ENCODE measurements at places on chromosomes 11 and 22.

GRCh38 chr11:20599221-20600019, at the start of gene SLC6A5:
Gene SLC6A5, plus strand, starts transcription at chr11:20599608. Its CDS starts 65 bp downstream, at chr11:20599673.
- no peak for DNase-seq

DNA sequence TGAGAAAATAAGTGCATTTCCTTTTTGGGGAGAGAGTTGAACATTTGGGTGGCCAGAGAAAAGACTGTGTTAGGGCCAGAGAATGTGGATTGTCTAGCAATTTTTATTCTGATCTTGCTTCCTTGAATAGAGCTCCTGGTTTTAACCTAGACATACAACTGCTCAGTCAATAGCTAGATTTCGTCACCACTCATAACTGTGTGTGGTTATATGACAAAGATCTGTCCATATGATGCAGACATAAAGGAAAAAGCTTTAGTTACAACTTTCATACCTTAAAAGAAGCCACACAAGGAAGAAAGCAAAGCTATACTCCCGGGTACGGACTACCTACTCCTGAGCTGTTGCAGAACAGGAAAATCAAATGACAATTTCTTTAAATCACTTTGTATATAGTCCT, 37.2 kb downstream of the MS4A6A start:
- no peak for DNase-seq

- DNase-seq, result peak; percentile 67
Measured at GRCh38 chr22:39117585-39118191, 20.6 kb downstream of the APOBEC3H start.

GRCh38 chr11:39960206-39960605, 1499.2 kb downstream of the LRRC4C start:
- DNase-seq, result no peak

GRCh38 chr22:50246242-50247175, 1.7 kb upstream of the TUBGCP6 start:
- no peak for DNase-seq

- DNase-seq, result no peak
Measured at GRCh38 chr22:30079952-30080533, at the start of gene HORMAD2. Gene HORMAD2, plus strand, starts transcription at chr22:30080464. Its CDS starts 13,489 bp downstream, at chr22:30093953.

DNA sequence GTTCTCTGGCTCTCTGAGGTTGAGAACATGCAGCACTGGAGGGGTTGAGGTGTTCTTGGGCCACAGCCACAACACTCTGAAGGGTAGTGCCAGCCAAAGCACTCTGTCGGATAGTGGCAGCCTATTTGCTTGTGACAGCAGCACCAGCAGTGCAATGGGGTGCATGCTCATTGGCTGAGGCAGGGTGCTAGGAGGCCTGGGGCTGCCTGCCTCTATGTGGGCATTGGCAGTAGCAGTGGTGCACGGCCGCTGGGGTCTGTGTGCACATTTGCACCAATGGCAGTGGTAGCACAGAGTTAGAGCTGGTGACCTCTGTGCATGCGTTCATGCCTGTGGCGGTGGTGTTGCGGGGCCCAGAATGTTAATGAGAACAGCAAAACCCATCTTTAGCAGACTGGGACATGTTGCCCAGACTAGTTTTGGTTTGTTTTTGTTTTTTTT, 25.4 kb downstream of the PI4KA start:
- DNase-seq, result no peak

GRCh38 chr11:3188496-3189195, 23.5 kb upstream of the OSBPL5 start:
- no peak for DNase-seq

GRCh38 chr22:37229805-37230672, 14.0 kb downstream of the RAC2 start:
- peak; percentile 89 for DNase-seq

DNA sequence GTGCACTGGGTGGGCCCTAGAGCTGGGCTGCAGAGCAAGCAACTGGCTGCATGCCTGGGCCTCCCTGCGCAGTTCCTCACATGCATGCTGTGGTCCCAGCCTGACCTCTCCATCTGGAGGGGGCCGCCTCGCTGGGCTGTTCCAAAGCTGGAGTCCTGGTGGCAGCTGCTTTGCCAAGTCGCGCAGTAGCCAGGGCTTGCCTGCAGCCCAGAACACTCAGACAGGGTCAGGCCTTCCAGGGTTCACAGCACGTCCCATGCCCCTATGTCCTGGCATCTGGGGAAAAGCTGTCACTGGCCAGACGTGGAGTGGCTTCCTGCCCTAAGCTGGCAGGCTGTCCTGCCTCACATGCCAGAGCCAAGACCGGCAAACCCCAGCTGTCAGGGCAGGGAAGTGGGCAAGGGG, 16.5 kb upstream of the CDC42EP2 start:
- no peak for DNase-seq

- peak; percentile 4 for DNase-seq
Measured at GRCh38 chr11:112797648-112798293, 163.4 kb upstream of the NCAM1 start.

GRCh38 chr11:1323774-1324173, 14.3 kb upstream of the TOLLIP start:
- no peak for DNase-seq

DNA sequence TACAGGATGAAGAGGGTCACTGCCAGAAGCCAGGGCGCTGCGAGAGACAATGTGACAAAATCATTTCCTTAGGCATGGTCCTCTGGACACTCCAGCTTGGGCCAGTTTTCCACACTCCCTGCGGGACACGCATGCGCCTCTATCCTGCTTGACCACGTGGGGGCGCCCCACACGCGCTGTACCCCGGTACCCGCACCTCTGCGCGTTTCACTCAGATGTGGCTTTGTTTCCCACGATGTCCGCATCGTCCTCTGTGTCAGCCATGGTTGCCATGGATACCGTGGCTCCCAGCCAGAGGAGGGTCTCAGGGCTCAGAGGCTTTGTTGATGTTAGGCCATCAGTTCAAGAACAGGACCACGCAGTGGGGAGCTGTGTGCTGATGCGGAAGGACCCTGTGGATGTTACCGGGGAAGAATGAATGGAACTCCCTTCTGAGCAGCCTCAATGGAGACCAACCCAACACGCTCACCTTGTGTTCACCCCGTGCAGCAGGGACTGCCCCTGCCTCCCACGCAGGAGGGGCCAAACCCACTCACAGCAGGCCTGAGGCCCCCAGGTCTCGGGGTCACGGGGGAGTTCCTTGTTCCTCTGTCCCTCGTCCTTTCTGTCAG, 101.1 kb upstream of the SLC22A12 start:
- DNase-seq, result peak; percentile 17

DNA sequence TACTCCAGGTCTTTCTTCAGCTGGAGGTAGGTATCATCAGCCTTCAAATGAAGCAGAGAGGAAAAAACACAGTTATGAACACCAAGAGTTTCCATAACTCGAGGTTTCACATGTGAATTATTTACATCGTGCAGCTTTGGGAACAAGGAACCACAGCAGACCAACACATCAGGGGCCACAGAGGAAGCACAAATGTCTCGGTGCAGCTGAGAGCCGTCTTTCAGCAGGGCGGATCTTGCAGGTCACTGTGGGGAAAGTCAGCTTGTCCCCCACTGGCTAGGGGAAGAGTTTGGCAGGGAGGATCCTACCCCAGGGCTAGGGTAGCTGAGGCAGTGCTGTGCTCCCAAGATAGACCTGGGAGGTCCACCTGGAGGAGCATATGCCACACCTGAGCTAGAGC, 74.7 kb downstream of the C11orf58 start:
- no peak for DNase-seq

- no peak for DNase-seq
Measured at GRCh38 chr11:115279813-115280761, 224.1 kb downstream of the CADM1 start.

DNA sequence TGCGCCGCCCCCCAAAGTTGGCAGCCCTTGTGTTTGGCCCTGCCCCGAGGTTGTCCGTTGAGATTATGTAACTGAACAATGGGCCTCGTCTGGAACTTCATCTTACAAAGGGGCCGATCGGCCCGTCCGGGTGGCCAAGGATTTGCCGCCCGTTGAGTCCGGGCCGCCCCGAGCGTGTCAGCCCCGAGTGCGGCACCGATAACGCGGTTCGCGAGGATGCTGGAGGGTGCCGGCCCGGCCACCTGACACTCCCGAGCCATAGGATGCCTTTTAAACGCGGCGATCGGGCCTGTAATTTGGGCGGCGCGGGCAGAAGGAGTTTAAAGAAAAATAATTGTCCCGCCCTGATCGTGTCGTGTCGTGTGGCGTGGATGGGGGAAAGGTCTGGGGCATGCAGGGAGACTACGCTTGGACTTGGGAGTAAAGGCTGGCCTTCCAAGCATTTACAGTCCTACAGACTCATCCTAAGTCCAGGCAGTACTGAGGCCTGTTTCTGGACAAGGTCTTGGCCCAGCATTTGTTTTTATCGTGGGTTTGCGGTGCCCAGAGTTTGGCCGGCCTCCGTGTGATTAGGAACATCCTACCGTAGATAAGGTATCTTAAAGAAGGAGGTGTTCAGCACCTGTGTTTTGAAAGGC, 1.3 kb downstream of the WEE1 start:
- DNase-seq, result peak; percentile 6

GRCh38 chr22:34490886-34491285, 570.6 kb upstream of the LARGE1 start:
- DNase-seq, result no peak

All from T-helper 1 cell (primary cell).